ENCODE measurements at places on chromosomes 11 and 22.

GRCh38 chr22:40973144-40973543 lies 22.0 kb downstream of the RBX1 start:
- no peak for DNase-seq

DNA sequence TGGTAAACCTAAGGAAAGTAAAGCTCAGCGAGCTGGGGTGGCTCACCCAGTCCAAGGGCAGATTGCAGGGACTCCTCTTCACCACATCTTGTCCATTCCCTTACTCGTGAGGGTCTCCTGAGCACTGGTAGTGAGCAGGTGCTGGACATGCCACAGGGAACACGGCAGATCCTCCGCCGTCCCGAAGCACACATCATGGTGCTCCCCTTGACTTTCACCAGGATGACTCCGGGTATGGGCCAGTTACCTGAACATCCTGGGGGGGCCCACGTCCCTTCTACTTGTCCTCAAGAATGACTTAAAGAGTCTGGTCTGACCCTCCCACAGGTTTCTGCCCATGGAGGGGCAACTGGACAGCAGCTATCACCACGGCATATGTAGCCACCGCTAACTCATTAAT lies 8.0 kb upstream of the SF1 start:
- DNase-seq: no peak

GRCh38 chr11:36953976-36954375 lies 355.9 kb upstream of the RAG2 start:
- DNase-seq: no peak

GRCh38 chr22:48919187-48919590 lies 908.5 kb downstream of the BRD1 start:
- no peak for DNase-seq

GRCh38 chr11:12354750-12355545 lies 22.4 kb upstream of the PARVA start:
- no peak for DNase-seq

DNA sequence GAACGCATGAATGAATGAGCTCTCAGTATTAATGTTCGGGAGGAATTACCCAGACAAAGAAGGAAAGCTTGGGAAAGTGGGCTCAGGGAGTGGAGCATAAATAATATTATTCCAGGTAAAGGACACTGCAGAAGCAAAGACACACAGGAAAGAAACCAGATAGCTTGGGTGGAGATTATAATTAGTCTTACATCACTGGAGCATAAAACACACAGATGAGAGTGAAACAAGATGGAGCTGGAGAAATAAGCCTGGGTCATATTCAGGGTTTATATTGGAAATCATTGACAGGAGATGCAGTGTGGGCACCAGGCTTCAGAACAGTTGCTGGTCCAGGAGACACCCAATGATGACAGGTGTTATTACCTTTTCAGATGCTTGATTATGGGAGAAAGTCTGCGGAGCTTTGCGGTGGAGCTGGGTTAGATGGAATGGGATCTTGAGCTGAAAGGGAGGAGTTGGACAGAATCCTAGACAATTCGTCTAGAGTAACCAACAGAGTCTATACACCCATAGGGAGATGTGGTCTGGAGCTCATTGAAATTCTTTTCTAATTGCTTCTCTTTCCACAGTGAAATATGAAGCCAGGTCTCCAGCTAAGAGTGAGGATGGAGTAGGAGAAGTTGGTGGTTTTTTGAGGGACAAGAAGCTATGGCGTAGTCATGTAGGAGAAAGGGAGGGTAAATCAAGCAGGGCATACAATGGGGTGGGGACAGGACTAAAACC lies 227.2 kb downstream of the FAM76B start:
- no peak for DNase-seq

DNA sequence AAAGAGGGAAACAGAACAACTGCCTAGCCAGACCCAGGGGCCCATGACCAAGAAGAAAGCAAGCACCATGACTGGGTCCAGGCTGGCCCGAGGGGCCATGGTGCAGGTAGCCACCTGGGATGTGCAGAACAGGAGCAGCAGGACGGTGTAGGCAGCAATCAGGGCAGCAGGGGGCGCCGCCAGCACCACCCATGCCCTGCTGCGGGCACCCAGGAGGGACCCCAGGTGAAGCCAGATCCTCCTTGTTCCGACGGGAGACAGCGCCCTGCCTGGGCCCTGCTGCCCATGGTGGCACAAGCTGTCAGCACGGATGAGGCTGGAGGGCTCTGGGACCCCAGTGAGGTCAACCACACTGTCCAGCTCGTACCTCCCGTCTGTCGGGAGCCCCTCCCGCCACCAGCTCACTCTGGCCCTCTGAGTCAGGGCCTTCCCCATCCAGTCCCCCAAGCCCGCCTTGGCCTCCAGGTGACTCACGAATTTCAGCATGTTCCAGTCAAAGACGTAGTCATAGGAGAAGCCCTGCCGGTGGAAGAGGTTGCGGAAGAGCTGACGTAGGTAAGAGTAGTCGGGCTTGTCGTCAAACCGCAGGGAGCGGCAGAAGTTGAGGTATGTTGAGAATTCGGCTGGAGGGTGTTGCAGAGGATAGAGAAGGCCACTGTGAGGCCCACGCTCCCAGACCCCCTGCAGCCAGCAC lies 18.8 kb downstream of the CSNK1E start:
- no peak for DNase-seq

DNA sequence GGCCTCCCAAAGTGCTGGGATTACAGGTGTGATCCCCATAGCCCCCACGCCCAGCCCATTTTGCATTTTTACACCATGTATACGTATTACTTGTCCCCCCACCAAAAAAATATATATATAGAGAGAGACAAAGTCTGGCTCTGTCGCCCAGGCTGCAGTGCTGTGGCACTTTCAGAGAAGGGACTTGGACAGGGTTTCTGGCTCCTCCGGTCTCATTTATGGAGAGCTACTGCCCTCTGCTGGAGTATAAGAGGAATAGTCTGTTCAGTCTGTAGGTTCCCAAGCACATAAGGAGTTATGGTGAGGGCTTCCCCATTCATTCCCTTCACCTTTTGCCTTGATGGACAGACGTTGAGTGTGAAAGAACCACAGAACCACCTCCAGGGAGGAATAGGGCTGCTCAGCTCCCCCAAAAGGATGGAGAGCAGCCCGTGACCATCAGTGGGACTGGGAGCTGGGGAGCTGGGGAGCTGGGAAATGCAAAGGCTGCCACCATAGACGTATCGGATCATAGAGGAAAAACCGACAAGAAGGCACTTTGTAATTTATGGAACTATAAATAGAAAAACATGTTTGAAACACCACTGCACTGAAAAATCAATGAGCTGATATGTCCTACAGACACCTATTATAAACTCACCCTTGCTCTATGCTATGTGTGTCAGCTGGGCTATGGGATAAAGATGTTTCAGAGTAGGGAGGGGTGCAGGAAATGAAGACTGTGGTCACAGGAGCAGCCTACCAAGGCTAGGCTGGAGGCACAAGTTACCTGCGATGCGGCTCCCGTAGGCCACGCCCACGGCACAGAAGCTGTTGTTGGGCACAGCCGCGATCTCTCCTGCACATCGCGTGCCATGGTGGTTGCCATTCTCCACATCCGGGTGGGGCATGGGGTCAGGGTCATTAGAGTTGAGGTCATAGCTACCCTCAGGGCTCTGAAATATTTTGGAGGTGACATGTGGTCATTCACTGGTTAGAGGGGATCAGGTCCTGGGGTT lies 5.2 kb downstream of the PCSK7 start:
- peak; percentile 41 for DNase-seq

GRCh38 chr22:28909375-28909774 lies 26.0 kb downstream of the ZNRF3 start:
- no peak for DNase-seq

- DNase-seq: no peak
These were observed 4.9 kb downstream of the AMBRA1 start for GRCh38 chr11:46588915-46589314.

GRCh38 chr22:20315337-20316216 lies 4.3 kb downstream of the DGCR6L start:
- no peak for DNase-seq

GRCh38 chr11:85694385-85694980 lies 8.5 kb upstream of the CCDC89 start:
- DNase-seq: no peak

DNA sequence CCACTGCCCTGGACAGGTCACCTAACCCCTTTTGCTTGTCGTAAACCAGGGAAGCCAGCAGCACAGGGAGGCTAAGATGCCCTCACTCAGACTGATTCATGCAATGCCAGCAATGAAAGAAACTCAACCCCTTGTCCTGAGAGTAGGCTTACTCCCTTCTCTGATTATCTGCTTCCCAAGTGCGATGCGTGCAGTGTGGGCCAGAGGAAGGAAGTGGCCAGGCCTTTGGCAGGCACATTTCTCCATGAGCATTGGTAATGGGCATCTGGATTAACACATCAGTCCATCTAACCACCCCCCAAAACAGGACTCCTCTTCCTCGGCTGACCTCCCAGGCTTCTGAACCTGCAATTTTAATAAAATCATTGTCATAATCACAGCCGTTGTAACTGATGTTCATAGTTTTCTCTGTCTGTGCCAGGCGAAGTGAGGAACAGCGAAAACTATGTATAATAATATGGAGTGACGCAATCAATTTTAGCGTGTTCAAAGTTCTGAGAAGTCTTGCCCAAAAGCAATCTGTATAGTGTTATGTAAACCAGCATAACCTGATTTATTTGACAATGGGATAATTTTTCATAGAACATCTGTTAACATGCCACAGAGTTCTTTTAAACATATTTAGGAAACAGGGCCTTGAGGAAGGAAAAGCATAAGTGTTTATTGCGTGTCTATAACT lies 33.9 kb downstream of the TST start:
- no peak for DNase-seq

- DNase-seq: no peak
These were observed 15.2 kb upstream of the TH start for GRCh38 chr11:2186669-2187279.

DNA sequence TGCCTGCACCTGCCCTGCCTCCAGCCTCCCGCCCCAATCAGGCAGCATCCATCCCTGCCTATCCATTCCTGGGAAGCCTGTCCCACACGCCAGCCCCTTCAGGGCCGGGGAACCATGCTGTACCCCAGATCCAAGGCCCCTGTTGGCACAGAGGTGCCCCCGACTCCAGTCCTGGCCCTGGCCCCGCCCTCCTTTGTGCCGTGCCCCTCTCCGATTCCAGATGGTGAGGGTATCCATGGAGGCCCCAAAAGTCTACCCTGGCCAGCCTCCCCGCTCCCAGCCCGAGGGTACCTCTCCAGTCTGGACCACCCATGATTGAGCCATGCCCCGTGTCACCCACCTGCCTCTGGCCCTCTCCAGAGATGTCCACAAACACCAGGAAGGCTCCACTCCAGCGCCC lies 2.7 kb upstream of the TH start:
- DNase-seq: no peak

- no peak for DNase-seq
These were observed 128.9 kb downstream of the CCDC34 start for GRCh38 chr11:27234043-27234668.

- DNase-seq: no peak
These were observed 31.6 kb upstream of the IZUMO1R start for GRCh38 chr11:94272738-94273313.

DNA sequence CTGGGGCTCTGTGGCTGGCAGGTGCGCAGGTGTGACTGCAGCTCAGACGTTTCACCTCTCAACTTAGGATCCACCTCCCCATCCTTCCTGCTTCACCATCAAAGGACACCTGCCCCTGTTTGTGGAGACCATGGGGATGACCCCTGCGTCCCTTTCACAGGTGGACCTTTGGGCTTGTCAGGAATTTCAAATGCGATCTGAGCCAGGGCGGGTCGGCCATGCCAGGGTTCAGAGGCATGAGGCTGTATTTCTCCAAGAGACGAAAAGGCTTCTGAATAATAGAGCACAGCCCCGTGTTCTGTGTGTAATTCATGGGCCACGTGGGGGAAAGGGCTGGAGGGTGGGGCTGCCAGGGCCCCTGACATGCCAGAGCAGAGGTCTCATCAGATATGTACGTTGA lies 668.0 kb downstream of the BRD1 start:
- DNase-seq: no peak

GRCh38 chr22:32144496-32145274 lies 14.4 kb downstream of the C22orf42 start:
- DNase-seq: no peak

Measured in nucleus accumbens (tissue), 56 donors.